ENCODE measurements at places on chromosomes 13 and 19.

GRCh38 chr13:52707375-52707774 lies 32.2 kb downstream of the CNMD start:
- DNase-seq, result no peak

GRCh38 chr13:110869805-110870706 lies 44.8 kb downstream of the ANKRD10 start:
- no peak for DNase-seq

DNA sequence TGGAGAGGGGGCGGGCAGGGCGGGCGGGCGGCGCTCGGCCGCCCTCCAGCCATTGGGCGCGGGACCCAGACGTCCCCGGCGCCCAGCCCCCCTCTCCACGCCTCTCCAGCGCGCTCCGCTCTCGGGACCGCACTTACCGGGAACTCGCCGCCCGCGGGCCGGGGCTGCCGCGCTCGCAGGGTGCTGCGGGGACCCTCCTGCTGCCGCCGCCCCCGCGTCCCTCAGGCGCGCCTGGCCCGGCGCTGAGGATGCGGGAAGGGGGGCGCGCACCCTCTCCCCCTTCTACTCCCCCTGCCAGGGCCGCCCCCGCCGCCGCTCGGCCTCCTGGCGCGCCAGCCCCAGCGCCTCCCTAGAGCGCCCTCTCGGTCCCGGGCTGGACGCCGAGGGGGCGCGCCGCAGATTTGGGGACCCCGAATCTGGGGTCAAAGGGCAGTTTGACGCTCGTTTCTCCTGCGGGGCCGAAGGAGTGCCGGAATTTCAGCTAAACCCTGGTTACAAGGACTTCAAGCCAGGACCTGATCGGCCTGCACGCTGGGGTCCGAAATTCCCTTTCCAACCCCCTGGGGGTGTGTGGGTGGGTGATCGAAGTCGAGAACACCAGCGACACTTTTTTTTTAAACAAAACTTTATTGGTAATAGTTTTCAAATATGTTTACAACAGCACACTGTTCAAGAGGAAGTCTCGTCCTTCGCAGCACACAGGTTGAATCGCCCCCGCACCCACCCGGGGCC lies 696 bp upstream of the SAMD1 start:
- peak; percentile 48 for DNase-seq

GRCh38 chr13:52421216-52421615 lies 15.2 kb upstream of the THSD1 start:
- DNase-seq, result no peak

DNA sequence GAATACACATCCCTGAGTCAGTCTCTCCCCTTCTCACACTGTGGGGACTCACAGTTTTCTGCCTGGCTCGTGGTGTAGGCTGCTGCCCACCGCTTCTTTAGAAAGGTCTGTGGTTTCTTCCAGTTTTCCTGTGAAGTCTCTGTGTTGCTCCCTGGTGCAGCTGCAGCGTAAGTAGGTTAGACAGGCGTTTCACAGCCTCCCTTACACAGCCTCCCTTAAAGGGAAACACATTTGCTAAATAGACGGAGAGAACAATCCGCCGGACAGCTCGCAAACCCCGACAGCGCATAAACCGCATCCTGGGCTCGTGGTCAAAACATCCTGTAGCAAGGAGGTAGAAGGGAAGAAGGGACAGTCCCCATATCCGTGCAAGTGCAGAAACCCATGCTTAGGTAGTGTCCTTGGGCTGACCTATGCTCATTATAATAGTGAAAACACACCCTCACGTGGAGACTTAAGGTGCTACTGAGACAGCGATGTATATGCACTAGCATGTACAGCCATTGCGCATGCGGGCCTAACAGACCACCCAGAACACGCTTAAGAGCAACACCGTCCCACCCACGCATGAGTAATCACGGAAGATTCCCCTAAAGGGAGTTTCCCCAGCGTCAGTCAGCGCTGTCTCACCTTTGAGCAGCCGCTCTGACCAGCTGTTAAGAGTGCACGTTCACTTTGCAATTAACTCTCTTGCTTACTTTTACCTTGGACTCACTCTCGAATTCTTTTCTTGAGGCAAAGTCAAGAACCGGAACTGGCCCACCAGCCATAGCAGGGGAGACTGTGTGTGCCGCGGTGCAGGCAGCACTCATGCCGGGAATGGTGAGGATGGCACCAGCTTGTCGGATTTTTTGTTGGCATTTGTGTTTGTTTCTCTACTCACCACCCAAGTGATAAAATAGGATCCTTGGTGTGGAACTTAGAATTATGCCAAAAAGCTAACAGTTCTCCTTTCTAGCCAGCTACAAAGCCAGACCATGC lies 16.6 kb downstream of the SIGLEC8 start:
- peak; percentile 44 for DNase-seq

- no peak for DNase-seq
These were observed 3.9 kb downstream of the WIZ start for GRCh38 chr19:15445807-15446376.

DNA sequence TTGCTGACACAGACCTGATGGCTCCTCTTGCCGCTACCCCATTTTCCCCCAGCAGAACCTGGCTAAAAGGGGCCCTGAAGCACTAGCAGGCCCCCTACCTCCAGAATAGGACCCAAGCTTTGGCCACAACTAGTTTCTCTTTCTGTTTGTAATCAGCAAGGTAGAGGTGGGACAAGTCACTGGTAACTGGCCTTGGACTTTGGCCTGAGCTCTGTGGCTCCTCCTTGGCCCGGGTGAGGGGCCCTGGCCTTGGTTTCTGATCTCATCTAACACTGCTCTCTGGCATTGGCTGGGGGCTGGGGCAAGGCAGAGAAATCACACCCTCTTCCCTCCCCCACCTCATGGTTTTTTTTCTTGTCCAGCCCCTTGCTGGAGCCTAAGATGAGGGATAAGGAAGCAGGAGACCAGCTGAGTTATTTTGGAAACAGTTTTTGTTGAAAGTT lies 2.1 kb downstream of the CALM3 start:
- no peak for DNase-seq

- no peak for DNase-seq
These were observed 642 bp downstream of the ZNF571 start for GRCh38 chr19:37593996-37594303.

DNA sequence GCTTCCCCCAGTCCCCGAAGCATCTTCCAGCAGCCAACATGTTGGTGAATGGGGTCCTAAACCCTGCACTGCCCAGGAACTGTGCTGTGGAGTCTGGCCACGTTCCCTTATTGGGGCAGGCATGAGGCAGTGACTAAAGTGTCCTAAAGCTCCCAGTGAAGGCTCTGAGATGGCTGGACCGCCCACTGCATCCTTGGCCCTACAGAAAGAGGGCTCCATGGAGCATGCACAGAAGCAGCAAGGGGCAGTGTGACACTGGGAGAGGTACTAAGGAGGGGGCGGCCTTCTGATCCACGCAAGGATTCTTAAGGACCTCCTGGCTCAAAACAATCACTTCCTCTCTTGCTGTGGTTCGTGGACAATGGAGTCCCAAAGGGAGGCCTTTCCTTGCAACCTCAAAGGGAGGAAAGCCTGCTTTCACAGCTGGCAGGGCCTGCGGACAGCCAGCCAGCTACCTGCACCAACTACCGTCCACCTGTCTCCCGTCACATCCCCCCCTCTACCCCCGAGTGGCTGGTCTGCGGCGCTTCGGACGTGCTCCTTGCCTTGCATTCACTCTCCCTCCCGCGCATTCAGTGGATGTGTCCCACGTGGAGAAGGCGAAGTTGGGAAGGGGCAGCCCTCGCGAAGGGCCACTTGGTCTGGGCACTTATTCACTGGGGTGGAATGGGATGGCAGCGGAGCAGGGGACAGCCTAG lies 63.9 kb upstream of the STARD13 start:
- DNase-seq, result no peak

DNA sequence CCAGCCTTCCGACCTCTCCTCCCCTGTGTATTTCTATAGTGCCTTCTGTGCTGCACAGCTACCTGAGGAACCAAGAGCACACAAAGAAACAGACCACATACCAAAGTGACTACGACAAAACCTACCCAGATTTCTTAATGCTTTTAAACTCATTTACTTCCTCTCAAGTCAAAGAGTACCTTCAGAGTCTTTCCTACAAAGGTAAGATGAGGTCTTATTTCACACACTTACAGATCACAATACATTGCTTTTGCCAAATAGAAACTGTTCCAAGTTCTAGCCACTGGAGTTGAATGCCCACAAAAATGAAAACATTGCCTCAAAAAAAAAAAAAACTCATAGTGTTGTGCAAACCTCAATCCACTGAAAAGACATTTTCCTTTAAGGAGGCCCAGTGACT lies 36.4 kb downstream of the TEX26 start:
- no peak for DNase-seq

DNA sequence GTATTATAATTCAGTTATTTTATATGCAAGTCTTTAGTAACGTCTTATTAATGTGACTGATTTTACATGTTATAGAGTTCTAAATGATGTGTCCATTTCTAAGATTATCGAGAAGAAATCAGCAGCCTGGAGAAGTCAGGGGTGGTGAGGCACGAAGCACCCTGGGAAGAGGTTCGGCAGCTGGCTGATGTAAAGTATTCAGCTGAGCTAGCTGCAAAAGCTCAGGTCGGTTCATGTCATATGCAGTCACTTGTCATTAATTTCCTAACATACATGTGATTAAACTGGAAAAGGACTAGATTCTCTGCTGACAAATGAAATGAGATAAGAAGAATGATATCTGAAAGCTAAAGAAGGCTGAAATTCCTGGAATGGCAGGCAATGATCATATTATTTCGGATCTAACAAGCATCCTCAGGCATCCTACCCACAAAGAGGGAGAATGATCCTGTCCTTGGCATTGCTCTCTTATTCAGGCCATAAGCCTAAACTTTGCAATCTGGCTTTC lies 383.0 kb upstream of the SLITRK1 start:
- DNase-seq, result no peak

GRCh38 chr13:106587787-106588186 lies 19.9 kb upstream of the ARGLU1 start:
- DNase-seq, result no peak

- DNase-seq, result no peak
These were observed 52.5 kb upstream of the RXFP2 start for GRCh38 chr13:31686670-31687425.

GRCh38 chr19:15072930-15073647 lies 8.9 kb upstream of the OR1I1 start:
- DNase-seq, result no peak

- DNase-seq, result no peak
These were observed 73.1 kb upstream of the OLFM4 start for GRCh38 chr13:52955472-52955874.

DNA sequence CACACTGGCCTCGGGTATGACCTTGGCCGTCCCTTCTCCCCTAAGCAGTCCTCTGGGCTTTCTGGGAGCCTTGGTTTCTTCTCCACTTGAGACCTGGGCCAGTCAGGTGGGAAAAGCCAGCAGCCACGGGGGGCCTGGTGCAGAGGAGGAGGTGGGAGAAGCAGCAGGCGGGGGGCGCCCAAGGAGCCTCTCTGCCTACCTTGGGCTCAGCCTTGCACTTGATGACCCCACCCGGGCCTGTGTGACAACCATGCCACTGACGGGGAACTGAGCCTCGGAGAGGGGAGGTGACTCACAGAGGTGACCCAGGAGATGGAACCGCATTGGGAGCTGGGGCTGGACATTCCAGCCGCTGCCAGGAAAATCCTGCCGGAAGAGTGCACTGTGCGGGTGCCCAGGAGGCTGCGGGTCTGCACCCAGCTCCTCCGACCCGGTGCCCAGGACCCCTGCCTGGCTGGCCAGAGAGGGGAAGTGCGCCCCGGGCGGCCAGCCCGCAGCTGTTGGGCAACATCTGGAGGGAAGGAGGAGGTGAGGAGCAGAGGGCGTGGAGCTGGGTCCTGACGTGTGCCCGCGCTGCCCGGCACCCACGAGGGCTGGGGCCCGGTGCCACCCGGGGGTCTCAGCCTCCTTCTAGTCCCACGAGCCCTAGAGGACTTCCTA lies 23.4 kb upstream of the SLC7A10 start:
- no peak for DNase-seq

DNA sequence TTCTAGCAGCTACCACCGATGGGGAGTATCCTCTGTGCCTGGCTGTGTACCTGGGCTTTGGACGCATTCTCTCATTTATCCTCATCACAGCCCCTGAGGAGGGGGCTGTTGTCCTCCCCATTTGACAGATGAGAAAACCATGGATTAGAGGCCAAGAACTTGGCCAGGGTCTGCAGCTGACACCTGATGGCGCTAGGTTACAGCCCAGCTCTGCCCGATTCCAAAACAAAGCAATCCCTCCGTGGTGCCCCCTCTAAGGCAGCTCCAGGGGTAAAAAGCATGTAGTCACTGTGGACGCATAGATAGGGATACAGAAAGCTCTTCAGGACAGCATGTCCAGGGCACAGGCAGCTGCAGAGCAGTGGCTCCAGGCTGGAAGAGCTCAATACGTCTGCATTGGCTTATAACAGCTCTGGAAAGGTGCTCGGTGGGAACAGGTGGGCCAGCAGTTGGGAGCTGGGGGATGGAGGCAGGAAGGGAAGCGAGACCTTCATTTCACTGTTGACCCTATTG lies 35.4 kb upstream of the UQCRFS1 start:
- no peak for DNase-seq

- DNase-seq, result no peak
These were observed 32.2 kb upstream of the USP12 start for GRCh38 chr13:27203854-27204253.

DNA sequence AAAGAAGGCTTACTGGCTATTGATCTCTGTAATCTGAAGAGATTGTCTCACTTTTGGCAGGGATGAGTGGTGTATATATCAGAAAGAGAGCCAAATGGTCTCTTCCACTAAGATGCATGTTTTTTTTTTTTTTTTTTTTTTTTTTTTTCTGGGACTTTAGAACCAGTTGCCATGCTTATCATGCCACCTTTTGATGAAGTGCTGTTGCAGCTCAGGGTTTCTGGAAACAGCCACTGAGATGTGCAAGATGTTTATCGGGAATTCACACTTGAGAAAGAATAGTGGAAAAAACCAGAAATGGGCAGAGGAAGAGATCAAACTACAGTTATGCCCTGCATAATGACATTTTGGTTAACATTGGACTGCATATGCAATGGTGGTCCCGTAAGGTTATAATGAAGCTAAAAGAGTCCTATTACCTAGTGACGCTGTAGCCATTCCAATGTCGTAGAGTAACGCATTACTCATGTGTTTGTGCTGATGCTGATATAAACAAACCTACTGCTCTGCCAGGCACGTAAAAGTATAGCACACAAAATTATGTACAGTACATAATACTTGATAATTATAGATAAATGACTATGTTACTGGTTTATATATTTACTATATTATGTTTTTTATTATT lies 121.0 kb downstream of the KLF5 start:
- DNase-seq, result no peak

GRCh38 chr19:29371251-29372090 lies 154.3 kb upstream of the VSTM2B start:
- DNase-seq, result no peak

Measured in T-helper 17 cell (primary cell).